Fibroblast of the conjunctiva (primary cell): ENCODE measurements at places on chromosomes 16 and 17.

DNA sequence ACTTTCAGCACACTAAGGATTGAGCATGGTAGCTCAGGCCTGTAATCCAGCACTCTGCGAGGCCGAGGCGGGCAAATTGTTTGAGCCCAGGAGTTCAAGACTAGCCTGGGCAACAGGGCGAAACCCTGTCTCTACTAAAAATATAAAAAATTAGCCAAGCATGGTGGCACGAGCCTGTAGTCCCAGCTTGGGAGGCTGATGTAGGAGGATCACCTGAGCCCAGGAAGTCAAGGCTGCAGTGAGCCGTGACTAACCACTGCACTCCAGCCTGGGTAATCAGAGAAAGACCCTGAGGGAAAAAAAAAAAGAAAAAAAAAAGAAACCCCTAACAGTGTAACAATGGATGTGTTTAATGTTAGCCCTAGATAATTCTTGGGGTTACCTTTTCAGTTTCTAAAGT, 24.0 kb downstream of the PARN start:
- no peak for DNase-seq

- no peak for DNase-seq
Observed at GRCh38 chr16:12601290-12601900, 202.3 kb downstream of the CPPED1 start.

DNA sequence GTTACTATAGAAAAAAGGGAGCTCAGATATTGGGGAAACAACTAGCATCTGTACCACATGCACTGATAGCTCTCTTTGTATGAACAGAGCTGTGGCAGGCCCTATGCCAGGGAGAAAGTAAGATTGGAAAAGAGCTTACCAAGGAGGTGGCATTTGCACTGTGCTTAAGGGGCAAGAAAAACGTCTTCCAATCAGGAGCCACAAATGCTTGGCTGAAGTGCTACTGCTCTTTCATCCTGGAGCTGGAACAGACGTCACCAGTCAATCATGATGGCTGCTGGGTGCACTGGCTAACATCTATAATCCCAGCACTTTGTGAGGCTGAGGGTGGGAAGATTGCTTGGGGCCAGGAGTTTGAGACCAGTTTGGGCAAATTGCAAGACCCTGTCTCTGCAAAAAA, 218.5 kb downstream of the SEC14L1 start:
- DNase-seq: no peak

DNA sequence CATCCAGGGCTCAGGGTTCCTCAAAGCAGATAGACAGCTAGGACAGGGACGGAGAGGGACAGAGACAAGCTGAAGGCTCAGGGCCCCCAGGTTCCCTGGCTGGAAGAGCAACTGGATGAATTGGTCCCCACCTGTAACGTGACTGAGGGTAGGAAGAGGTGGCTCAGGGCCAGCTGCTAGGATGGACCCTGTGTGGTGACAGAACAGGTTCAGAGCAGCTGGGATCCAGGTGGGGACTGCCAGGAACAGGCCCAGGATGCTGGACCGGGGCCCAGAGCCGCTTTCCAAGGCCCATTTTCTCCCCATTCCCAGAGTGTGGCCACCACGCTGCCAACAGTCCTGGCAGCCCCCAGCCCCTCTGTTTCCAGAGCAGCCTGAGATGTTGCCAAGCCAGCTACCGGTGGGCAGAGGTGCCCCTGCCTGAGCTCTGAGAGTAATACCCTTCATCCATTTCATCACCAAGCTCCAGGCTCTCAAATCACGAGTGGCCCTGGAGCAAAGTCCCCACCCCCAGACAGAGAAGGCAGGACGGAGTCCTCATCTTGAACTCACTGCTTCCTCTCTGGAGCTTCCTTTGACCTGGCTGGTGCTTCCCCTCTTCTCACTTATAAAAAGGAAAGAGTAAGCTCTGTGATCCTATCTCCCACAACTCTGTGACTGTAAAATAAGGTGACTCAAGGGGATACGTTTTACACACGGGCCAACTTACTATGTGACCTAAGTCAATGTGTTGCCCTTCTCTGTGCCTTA, 79.6 kb downstream of the TMEM132E start:
- no peak for DNase-seq

DNA sequence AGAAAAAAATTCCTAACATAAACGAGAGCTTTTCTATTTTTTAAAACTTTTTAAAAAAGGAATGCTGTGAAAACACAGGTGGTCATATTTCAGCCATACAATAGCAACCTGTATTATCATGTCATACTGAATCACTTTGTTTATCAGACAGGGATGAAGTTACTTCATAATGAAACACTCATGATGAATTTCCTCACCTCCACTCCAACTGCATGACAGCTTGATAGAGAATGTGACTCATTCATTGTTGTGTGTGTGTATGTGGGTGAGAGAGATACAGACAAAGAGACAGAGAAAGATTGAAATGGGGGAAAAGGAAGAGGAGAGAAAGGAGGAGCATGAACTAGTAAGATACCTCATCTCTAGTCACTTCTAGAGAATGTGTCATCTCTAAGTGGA, 109.0 kb downstream of the SYCE1L start:
- no peak for DNase-seq

DNA sequence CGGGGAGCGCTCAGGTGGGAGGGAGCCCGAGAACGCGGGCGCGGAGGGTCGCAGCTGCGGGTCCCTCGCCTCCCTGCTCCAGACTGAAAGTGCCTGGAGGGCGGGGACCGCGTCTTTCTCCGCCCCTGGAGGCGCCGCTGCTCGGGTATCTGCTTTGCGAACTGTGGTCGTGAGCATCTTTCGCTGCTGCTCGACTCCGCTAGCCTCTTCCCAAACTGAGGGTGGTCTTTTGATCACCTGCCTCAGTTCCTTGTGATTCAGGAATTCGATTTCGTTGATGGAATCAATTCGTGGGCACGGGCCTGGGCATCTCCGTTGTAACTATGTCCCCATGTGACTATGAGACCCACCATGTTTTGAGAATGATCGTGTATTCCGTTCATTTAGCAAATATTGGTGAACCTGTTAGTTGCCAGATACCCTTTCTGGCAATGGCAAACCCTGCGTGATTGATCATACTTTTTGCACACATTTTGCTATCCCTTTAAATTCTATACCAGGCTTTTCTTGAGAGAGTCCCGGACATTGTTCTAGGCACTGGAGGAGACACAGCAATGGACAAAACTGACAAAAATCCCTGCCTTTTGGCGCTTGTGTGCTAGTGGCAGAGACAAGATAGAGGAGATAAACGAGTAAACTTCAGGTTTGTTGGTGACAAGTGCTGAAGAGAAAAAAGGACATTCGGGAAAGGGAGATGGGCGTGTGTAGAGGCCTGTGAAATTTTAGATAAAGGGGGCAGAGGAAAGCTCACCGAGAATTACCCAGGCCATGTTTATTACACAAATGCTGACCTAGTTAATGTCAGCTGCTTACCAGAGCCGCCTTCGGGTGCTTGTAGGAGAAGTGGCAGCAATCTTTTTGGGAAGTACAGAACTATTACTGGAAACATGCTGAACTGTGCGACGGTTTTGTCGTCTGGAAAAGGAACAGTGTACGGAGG, 948 bp downstream of the UTP18 start:
- DNase-seq: no peak

- DNase-seq: no peak
Observed at GRCh38 chr16:85642762-85643358, 29.7 kb downstream of the GSE1 start.

DNA sequence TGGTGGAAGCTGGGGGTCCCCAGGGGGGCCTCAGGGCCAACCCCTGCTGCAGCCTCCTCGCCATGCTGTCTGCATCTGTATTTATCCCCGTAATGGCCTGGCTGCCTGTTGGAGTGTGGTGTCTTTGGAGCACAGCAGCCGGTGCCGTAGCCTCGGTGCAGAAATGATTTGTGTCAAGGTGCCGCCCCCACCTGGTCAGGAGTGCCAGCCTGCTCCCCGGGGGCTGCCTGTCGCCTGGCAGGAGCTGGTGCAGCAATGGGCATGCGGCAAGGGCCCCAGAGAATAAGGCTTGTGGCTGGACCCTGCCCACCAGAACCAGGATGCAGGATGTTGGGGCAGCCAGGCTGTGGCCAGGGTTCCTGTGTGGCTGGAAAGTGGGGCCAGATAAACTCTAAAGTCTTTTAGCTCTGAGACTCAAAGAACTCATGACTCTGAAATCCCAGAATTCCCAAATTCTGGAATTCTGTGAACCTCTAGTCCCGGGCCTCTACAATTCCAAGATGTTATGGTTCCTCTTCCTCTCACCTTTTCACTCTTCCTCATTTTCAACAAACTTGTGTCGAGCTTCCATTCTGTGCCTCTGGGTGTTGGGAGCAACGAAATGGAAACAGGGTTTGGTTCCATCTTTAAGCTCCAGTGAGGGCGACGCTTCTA, 5.9 kb downstream of the CPNE2 start:
- no peak for DNase-seq

- DNase-seq: peak; percentile 18
Observed at GRCh38 chr17:13114601-13115031, 96.8 kb upstream of the ELAC2 start.

DNA sequence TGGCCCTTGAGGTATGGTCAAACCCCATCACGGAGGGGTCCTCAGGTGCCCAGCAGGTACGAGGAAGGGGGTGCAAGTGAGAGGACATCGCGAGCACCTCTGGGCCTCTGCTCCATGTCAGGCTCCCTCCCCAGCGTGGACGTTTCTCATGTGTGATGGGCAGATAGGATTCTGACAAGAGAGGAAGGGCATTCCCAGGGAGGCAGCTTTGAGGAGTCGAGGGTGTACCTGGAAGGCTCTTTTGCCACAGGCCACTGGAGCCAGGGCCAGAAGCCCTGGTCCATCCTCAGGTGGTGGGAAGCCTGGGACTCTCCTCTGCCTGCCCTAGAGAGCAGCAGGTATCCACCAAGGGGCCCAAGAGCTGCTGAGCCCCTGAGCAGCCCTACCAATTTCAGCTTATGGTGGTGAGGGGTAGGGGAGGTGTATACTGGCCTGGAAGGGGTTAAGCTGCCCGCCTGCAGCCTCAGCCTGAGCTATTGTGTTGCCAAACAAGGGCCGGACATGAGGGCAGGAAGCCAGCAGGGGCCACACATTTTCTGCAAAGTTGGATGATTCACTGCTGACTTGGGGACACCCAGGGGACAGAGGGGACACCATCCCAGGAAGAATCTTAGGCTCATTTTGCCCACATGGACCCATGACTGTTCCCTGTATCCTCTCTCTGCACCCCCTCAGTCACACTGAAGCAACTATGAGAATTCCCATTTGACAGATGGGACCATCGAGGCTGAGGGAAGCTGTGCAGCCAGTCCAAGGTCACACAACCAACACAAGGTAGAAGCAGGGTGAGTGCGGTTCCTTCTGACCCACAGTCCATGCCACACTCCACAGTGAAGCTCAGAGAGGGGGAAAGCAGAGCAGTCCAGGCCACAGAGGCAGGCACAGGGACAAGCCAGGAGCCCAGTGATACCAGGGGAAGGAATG, 1.7 kb downstream of the CDH5 start:
- no peak for DNase-seq

DNA sequence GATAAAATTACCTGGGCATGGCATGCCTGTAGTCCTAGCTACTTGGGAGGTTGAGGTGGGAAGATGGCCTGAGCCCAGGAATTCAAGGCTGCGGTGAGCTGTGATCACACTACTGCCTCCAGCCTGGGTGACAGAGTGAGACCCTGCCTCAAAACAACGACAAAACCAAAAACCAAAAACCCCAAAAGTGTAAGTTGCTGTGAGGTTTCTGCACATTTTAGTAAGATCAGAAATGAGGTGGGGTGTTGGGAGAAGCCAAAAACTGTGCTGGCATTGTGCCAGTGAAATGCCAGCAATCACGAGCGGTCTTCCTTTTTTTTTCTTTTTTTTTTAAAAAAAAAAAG, 114.6 kb downstream of the PITPNC1 start:
- DNase-seq: no peak

DNA sequence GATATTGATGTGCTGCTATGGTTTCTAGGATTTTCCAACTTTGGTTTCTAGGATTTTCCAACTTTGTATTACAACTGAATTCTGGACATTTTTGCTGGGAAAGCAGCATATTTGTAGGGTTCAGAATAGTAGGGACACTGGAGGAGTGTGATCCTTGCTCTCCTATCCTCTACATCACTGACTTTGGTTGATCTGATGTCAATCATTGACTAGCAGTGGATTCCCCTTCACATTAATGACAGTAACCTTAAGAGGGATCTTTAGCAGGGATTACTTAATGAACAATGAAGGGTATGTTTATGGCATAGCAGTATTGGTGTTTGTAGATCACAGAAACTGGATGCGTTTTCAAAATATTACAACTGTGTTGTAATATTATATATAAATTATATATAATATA, 67.4 kb downstream of the MAP2K4 start:
- no peak for DNase-seq

GRCh38 chr16:21940570-21940969, 12.6 kb upstream of the UQCRC2 start:
- DNase-seq: no peak

GRCh38 chr17:67143318-67143717, 99.0 kb downstream of the CACNG1 start:
- DNase-seq: no peak

DNA sequence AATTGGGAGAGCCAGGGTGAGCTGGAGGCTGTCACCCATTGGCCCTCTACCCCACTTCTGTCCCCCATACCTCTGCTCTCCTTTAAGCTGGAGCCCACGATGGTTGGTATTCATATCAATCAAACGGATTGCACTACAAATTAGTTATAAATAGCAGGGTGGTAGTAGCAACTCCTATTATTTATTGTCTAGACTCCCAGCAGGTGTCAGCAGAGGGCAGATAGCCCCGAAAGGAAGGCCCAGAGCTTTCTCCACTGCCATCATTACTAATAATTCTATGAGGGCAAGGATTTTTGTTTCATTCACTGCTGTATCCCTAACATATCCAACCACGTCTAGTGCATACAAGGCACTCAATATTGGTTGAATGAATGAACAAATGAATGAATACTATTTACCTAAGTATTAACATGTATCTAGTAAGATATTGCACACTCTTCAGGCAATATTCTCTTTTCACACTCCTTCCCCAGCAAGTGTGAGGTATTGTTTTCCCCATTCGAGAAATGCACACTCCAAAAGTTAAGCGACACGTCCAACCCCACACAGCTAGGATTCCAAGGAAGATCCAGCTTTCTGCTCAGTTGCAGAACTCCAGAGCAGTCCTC, 6.3 kb downstream of the C17orf50 start:
- no peak for DNase-seq

- no peak for DNase-seq
Observed at GRCh38 chr16:66814734-66815133, 13.3 kb upstream of the TERB1 start.

- DNase-seq: no peak
Observed at GRCh38 chr16:361341-361871, 8.9 kb upstream of the AXIN1 start.

DNA sequence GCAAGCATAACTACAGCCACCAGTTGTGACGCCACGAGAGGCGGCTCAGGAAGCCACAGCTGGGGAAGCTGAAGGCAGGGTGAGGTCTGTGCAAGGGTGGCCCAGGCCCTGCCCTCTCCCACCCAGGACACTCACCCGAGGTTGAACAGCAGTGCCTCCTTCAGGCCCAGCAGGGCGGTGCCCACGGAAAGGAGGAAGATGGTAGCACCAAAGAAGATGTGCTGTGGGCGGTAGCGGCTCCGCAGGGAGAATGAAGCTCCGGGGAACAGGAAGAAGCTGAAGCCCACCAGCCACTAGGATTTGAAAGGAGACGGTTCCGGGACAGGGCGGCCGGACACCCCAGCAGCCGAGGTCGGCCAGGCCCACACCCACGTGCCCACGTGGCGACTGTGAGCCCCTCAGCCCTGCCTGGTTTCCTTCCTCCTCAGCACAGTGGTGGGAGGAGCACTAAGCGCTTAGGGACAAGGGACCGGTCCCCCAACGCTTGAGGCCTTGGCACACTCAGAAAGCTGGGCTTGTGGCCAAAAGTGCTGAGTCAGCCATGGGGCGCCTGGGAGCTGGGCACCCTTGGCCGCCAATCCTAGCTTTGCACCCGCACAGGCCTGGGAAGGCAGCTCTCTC, 11.0 kb downstream of the CYB561 start:
- DNase-seq: no peak

- DNase-seq: no peak
Observed at GRCh38 chr16:84143784-84144199, 1.2 kb downstream of the HSDL1 start.
